ENCODE measurements at places on chromosomes 13 and 19.

- DNase-seq = no peak
Observed at GRCh38 chr13:24276861-24277260, 32.5 kb upstream of the C1QTNF9 start.

- DNase-seq = no peak
Observed at GRCh38 chr13:21898945-21899344, 228.1 kb downstream of the FGF9 start.

- DNase-seq = peak; percentile 24
Observed at GRCh38 chr13:110228936-110229904, 77.7 kb downstream of the COL4A1 start.

DNA sequence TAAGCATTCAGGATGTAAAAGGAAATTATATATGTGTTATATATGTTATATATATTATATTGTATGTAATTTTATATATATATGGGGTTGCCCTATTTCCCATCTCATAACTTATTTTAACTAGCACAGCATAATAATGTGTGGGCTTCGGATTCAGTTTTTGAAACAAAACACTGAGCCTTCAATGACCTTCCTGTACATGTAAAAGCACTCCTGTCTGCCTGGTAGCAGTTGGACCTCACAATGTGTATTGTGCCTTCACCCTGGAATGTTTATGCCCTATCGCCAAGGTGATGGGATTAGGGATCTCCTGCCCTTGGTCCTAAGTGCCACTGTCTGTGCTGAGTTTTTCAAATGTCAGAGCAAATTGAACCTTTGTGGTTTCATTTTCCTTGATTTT is 968.8 kb downstream of the TUBA3C start:
- peak; percentile 27 for DNase-seq

DNA sequence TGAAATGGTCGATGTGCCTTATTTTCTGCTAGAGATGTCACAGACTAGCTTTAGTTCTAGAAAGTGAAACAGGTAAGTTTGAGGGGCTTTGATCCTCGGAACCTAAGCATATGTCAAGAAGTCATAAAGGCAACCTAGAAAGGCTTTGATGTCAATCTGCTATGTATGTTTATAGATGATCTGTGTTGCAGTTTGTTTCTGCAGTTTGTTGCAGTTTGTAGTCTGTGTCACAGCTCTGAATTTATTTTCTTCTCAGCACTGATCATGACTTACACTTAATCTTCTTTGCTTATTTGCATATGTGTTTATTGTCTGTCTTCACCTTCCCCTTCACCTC is 5.9 kb downstream of the LSM14A start:
- DNase-seq = no peak
